ENCODE measurements at places on chromosomes 4 and X.

GRCh38 chr4:105137121-105137875 lies 9.4 kb upstream of the TET2 start:
- no peak for DNase-seq

DNA sequence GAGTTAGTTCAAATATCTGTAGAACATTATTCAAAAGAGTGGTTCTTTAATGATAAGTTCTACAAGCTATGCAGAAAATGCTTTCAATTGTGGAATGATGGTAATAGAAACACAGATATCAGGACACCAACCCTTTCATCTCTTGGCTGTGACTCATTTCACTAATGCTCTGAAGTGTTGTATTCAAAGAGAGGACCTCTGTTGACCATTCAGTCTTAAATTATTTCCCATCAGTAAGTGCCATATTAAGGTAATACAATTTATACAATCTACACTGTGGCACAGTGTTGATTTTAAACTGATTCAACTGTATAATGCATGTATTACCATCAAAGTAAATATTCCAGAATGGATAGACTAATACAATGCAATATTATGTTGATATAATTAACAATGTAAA lies 289.0 kb upstream of the ADGRL3 start:
- no peak for DNase-seq

DNA sequence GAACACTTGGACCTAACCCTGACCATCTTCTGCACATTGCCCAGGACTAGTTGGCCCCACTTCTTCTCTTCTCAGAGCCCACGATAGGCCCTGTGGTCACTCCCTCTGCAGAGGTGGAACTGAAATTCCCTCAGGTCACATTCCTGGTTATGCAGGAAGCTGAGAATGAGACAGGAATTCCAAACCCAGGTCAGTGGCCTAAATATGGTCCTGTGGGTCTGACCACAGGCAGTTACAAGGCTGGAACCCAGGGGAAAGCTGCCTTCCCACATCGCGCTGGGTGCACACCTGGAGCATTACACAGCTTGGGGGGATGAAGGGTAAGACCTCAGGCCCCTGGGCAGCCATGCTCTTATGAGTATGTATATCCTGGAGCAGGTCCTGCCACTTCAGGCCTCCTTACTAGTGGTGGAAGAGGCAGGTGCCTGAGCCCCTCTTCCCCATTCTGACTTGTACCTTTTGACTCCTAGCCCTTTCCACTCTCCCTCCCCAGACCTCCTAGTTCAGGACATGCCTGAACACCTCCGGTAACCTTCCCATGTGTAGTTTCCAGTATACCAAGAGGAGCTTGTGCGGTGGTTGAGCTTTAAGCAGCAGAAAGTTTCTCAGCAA lies 173.5 kb downstream of the ASMT start:
- DNase-seq: no peak

- no peak for DNase-seq
Measured at GRCh38 chr4:94226763-94227162, 19.1 kb downstream of the SMARCAD1 start.

DNA sequence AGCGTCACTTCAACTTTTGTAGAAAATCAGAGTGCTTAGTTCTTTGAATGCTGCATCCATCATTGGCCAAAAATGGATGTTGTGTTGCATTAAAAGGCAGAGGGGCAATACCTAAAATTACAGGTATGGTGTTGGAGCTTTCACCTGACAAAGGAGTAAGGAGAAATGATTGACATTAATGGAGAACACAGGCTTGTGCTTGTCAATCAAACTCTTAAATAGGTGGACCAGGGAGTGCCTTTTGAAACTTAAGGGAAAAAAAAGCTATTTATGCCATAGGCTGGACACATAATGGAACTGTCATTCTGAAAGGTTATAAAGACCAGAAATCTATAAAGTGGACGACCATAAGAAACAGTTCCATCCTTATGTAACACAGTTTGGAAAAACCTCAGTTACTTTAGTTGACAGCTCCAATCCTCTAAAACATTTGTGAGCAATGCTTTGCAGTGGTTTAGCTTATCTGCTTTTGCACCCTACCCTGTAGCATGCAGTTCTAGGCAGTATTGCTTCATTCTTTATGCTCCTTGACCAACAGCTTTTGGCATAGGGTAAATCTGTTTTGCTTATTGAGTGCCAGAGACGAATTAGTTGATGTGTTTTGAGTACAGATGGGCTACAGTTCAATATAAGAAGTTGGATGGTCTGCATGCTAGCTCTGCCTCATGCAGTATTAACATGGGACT lies 2.4 kb downstream of the HADH start:
- DNase-seq: no peak

- no peak for DNase-seq
Measured at GRCh38 chrX:25288676-25289075, 272.9 kb upstream of the ARX start.

DNA sequence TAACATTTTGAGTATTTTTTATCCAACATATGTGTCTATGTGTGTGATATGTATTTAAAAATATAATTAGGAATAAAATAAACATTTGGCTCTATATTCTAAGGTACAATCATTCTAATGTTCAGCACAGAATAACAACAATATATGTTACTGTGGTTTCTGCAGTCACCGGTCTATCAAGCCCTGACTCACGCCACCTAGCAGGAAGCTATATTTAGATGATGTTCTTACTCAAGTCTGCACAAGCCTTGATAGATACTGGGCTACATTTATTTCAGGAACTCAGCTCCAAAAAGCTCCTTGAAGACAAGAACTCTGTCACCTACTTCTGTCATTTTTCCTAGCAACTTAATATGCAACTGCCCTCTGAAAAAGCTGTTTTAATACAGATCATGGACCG lies 152.0 kb upstream of the FTHL17 start:
- DNase-seq: peak; percentile 27
